ENCODE measurements at places on chromosomes 12 and 14.

DNA sequence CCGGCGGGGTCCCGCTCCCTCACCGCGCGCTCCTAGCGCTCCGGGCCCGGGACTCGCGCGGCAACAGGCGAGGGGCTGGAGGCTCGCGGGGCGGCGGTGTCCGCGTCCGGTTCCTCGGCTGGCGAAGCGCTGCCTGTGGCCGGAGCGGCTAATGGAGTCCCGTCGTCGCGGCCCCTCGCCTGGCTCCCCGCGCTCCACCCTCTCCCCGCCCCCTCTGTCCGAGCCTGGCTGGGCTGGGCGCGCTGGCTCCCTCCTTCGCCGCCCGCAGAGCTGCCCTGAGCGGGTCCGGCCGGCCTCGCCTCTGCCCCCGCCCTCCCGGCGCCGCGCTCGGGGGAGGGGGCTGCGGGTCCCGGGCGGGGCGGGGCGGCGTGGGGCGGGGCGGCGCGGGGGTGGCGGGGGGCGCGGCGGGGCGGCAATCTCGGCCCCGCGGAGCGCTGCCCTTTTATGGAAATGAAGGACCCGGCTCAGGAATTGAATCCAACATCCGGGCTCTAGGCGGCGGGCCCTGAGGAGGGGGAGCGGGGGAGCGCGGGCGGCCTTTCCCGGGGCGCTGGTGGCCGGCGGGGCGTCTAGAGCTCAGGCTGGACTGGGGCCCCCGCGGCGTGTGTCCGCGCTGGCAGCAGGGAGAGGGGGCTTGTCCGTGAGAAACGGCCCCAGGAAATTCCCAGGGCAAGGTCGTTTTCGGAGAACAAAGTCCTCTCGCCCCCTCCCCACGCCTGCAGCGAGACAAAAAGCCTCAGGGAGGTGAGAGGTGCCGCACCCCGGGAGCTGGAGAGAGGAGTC is at the start of gene FERMT2:
TSS of gene FERMT2 (minus strand) at position 153 of the 783 bp plus-strand sequence. CDS start 482 bp downstream, outside the sequence.
- no peak for DNase-seq

DNA sequence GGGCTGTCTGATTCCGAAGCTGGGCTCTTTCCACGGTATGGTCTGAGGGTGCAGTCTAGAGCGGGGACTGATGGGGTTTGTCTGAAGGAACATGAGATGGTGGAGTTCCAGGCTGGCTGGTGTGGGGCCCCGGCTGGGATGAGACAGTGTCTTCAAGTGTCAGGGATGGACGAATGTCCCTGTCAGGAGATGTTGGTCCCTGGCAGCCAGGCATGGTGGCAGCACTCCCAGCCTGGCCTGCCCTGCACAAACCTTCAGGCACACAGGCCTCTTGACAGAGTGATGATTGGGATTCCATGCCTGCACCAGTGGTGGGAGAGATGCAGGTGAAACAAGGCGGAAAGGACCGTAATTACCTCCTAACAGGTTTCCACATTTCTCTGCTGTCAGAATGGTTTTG is 221.9 kb downstream of the CACNA1C start:
- no peak for DNase-seq

DNA sequence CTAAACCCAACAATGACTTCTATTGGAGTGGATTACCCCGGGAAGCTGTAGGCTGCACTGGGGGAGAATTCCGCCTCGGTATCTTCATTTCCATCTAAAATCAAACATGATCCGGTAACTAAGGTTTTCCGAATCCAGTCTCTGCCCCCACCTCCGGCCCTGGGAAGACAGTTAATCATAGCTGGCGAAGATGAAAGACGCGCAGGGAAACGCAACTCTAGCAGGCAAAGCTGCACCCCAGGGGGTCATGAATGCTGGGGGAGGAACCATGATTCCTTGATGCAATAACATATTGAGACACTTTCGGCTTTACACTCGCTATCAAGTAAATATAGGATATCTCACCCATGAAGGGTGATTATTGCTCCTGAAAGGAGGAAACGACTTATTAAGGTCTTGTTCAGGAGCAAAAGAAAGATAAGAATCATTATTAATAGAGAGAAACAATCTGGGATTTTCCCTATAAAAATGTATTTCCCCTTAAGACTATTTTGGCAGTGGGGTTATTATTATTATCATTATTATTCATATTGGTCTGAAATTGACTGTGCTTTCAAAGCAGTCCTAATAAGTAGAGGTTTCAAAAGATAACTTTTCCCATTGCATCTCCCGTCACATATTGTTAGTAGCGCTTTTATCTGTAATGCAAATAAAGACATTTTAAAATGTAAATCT is 614.9 kb downstream of the VRK1 start:
- no peak for DNase-seq

DNA sequence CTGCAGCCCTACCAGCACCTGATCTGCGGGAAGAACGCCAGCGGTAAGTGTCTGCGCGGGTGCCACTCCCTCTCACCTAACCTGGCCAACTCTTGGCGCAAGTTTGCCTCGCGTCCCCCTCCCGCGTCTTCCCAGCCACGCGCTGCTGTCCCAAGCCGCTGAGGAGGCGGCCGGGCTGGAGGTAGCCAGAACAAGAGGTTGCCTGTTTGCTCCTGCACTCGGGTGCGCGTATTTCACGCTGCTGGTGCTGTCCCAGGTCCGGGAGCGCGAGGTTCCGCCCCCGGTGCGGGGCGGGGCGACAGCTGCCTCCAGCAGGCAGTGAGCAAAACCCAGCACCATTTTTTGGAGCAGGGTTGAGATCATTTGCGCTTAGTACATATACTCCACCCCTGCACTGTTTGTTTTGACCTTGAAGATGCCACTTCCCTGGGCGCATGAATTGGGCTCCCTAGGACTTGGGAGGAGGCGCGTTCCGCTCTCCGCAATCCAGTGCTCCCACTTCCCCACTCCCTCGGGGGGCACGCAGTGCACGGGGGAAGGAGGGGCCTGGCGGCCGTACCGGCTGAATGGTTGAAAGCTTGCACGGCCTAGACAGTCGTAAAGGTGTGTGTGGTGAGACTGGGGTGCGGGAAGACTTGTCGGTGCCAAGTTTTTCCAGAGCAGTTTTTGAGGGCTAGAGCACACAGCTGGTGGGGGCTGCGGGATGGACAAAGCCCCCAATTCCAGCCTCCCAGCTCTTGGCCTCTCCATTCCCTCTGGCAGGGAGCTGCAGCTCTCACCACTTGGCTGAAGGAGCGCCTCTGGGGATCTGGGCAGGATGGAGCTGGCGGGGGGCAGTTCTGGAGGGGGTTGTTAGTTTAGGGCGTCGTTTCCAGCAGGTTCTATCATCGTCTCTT is 226.9 kb upstream of the CRY1 start:
- DNase-seq, result peak; percentile 81

DNA sequence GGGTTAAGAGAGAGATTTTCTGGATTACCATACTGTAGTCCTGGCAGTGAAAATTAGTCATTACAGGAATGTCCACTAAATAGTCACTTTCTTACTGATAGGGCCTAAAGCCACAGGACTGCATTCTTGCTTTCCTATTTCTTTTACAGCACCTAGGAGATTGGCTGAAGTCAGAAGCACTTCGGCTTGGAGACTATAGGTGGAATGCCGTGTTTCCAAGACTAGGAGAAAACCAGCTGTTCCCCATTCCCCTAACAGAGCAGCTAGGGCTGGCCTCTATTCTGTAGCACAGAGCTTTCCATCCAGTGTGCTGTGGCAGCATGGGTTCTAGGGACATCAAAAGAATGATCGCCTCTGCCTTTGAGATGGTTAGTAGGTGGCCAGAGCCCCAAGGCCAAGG is 15.1 kb downstream of the PIGH start:
- DNase-seq, result no peak
